Right ventricle myocardium superior (tissue), 1 donor: ENCODE measurements at places on chromosomes 12 and 14.

DNA sequence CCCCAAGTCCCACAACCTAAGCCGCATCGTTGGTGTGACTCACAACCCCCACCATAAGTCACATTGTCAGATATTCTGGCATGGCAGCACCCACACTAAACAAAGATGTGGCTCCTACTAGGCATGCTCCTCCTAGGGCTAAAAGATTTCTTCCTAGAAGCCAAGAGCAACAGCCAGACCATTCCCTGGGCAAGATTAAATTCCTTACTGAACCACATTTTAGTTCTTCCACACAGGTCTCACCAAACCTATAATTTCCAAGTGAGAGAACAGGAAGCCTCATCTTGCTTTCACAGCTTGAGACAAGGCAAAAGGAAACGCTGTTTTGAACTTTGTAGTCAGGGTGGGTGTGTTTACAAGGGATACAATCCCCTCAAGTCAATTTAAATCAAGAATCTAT lies 632.8 kb downstream of the DIO2 start:
- no peak for DNase-seq

DNA sequence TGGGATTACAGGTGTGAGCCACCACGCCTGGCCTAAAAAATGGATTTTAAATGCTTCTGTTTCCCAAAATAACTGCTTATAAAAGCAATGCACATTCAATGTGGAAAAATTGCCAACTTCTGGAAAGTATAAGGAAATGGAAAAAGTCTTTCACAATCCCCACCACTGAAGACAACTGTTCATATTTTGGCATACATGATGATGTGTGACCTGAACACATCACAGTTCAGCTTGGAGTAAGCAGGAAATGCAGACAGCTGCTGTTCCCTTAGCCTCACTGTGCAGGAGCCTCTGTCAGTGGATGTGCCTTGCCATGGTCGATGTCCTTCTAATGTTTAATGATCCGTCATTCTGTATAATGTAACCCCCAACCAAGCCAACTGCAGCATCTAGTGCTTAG lies 5.2 kb downstream of the MTERF2 start:
- DNase-seq = no peak

GRCh38 chr12:111759991-111760390 lies 6.7 kb upstream of the ALDH2 start:
- DNase-seq = peak; percentile 22

- no peak for DNase-seq
Observed at GRCh38 chr12:116015525-116015924, 262.0 kb downstream of the MED13L start.

GRCh38 chr12:25958428-25959070 lies at the start of gene RASSF8:
Gene RASSF8 (plus strand): TSS chr12:25958682. CDS start chr12:26055344, 96,662 bp downstream.
- peak; percentile 87 for DNase-seq

GRCh38 chr12:104578453-104578852 lies 121.7 kb downstream of the CHST11 start:
- no peak for DNase-seq

DNA sequence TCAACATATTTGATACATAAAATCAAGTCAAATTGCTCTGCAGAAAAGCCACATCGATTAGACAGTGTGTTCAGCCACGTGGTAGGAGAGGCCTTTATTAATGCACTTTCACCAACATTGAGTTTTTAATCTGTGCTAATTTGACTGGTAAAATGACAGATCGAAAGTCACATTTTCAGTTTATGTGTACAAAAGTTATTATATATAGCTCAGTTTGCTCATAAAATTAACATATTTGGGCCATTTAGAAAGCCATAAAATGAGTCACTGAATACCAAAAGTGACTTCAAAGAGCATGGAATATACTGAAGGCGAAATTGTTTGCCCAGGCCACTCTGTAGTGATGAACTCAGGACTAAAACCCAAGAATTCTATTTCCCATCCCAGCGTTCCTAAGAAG lies 26.0 kb downstream of the C12orf42 start:
- DNase-seq = no peak

DNA sequence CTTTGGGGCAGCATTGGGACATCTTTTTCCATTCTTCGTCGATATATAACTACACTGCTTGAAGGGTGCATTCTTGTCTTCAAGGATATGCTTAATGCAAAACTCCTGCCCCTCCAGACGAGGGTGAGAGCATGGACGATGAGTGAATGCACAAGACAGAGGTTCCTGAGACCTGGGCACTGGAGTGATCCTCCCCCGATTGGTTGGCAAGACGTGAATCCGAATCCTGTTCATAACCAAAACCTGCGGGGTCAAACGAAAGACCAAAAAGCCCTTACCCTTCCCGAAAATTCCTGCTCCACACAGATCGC lies 684 bp downstream of the KANSL2 start:
- DNase-seq = no peak

DNA sequence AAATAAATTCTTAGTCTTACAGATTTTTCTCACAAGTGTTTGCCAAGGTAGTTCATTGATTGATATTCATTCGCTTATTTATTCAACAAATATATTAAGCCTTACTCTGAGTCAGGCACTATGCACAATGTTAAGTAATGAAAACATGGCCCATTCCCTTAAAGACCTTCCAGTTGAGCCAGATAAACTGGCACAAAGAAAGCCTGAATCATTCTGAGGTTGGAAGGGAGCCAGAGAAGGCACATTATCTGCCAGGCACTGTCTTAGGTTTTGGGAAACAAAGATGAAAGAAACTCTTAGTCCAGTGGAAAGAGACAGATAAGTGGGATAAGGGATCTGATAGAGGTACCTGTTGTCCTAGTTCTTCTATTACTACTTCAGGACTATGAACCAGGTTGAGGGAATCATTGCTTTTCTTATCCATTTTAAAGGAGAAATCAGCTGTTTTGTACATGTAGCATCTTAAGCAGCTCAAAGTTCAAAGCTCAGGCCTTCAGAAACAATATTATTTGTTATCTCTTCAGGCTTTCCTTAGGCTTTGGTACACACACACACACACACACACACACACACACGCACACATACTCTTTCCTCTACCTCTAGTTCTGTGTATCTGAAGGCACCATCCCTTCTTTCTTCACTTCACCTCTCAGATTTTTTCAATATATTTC lies 27.0 kb downstream of the PDE6H start:
- DNase-seq = no peak

DNA sequence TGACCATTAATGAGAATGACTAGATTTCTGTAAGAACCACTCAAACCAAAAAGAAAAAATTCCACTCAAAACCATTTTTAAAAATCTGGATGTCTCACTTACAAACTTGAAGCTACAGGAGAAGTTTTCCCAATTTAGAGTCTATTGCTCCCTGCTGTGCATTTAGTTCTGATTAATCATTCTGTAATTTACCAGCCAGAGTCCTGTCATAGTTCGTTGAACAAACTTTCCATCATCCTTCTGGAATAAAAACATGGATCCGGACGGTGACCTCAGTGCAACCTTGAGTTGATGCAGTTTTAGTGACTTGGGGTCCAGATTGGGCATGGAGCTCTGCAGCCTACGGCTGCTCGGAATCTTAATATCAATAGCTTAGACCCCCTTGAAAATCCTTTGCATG lies 73.4 kb downstream of the PRMT8 start:
- no peak for DNase-seq

GRCh38 chr14:64337888-64338615 lies 43.9 kb upstream of the ESR2 start:
- peak; percentile 50 for DNase-seq

- DNase-seq = no peak
Observed at GRCh38 chr12:2753536-2753935, 41.2 kb upstream of the FKBP4 start.

DNA sequence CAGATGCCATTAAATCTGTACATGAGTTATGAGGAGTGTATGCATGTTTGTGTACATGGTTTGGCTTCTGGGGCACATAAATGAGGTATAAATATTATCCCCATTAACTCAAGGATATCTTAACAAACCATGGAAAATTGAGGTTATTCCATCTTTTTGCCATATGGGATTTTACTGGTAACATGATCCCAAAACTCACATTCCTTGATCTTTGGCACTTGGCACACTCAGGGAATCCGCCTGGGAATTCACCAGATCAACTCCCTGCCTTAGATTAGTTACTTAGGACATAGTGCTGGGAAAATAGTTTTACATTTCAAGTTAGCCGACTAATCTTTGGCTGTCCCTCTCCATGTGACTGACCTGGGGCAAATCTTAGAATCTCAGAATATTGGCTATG lies 16.9 kb downstream of the CDKN1B start:
- no peak for DNase-seq

DNA sequence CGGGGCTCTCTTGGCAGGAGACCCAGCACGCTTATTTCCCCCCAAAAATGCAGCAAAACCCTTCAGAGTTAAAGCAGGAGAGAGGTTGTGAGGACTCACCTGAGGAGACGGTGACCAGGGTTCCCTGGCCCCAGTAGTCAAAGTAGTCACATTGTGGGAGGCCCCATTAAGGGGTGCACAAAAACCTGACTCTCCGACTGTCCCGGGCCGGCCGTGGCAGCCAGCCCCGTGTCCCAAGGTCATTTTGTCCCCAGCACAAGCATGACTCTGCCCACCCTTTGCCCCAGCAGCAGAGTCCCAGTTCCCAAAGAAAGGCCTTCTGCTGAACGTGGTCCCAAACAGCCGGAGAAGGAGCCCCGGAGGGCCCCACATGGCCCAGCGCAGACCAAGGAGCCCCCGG lies 337.7 kb downstream of the TMEM121 start:
- no peak for DNase-seq

- DNase-seq = no peak
Observed at GRCh38 chr14:41461380-41461779, 145.3 kb upstream of the LRFN5 start.

DNA sequence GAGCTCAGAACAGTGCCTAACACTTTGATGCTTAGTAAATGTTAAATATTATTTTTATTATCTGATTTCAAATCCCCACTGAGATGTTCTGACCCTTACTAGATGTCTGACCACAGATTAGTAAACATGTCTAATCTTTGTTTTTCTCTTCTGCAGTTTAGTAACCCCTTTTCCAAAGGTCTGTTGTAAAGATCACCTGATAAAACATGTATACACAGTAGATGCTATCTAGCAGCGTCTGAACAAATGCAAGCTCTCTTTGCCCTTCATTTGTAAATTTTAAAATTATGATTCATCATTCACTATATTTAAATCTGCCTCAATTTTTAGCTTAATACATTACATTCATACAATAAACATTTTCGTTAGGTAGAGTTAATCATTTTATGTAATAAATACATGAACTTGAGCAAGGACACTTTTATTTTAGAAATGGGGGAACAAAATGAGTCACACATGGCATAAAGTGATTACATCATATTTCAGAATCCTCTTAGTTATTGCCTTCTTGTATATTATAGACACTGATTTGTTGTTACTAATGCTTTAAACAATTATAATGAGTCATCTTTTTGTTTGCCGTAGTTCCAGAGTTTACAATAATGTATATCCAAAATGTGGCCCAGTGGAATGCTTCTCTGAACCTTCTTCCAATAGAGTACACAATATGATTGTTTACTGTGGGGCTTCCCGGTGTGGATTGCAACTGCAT lies 1.7 kb upstream of the OR4K5 start:
- DNase-seq = no peak

DNA sequence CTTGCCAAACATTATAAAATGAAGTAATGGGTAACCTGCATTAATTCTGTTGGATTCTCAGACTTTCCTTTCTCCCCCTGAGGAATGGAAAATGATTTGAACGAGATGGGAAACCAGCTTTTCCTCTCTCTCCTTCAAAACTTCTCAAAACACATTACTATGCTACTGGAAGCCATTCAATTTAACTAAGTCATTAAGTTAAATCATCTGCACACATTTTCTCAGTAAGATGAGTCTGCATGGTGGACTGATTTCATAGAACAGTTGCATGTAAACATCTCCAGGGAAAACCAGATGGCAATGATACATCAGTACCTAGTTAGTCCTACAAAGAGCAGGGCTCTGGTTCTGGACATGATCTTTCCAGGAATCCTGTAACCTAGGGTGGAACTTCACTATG lies 59.9 kb downstream of the BMP4 start:
- DNase-seq = no peak

DNA sequence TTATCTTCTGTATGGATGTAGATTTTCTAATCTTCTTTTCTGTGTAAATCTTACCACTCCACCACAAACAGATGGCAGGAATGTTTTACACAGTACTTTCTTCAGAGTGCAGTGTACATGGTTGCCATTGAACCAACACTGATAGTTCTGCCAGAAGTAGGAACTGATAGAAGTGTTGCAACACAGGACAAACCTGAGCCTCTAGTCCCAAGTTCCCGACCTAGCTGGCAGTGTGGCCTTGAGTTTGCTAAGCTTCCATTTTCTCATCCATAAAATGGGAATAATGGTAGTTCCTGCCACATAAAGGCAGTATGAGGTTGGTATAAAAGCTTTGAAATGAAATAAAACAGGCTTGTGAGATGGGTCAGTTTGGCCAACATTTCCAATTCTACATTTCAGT lies 50.8 kb upstream of the SAV1 start:
- DNase-seq = no peak

GRCh38 chr12:29131539-29131938 lies 17.5 kb upstream of the FAR2 start:
- DNase-seq = no peak

GRCh38 chr12:91417650-91418049 lies 235.0 kb upstream of the DCN start:
- no peak for DNase-seq

DNA sequence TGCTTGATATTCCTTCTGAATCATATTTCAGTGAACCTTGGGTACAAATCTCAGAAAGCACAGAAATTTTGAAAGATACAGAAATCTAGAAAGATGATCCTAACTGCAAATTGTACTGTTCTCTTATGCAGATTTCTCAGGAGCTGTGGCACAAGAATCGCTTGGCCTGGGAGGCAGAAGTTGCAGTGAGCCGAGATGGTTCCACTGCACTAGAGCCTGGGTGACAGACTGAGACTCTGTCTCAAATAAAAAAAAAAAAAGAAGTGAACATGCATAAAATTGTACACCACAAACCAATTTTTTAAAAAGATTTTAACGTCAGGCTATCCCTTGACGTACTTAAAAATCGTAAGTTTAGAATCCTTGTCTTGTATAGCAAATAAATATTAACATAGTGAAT lies 31.3 kb downstream of the SCAF11 start:
- no peak for DNase-seq

DNA sequence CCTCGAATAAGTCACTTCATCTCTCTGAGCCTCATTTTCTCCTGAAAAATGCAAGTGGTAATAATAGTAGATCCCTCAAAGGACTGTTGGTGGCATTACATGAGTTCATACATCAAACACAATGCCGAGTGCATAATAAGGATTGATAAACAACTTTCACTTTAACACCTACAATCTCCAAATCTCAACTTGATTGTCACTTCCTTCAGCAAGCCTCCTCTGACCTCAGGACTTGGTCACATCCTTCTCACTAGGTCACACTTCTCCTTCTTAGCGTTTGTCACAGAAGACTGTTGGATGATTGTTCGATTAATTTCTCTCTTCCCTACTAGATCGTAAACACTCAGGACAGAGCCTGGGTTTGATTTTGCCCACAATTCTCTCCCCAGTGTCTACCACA lies 7.9 kb upstream of the PRKAB1 start:
- no peak for DNase-seq

- no peak for DNase-seq
Observed at GRCh38 chr12:46886541-46887041, 60.8 kb upstream of the SLC38A4 start.

GRCh38 chr14:32432813-32433538 lies 103.9 kb downstream of the AKAP6 start:
- no peak for DNase-seq
